ENCODE measurements at places on chromosomes 6 and 20.

DNA sequence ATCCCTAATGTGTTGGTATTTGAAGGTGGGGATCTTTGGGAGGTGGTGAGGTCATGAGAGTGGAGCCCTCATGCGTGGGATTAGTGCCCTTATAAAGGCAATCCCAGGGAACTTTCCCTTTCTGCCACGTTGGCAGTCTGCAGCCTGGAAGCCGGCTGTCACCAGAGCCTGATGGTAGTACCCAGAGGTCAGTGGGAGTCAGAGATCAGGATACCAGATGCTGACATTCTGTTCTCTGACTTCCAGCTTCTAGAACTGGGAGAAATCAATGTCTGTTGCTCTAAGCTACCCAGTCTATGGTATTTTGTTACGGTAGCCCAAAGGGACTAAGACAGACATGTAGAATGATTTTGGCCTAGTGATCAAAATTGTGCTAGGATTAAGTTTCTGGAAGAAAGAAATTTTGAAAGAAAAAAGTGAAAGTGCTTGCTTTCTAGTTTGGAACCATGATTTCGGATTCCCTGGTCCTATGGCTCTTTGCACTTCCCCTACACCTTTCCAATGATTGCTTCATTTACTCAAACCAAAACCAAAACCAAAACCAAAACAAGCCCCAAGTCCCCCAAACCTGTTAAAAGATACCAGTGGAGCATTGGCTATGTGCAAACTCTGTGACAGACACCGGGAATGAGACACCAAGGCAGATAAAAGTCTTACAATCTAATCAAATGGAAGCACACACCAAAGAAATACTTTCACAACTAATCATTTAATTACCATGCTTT, 173.7 kb upstream of the ZNF217 start:
- no peak for DNase-seq

- DNase-seq: peak; percentile 81
Measured at GRCh38 chr6:121549736-121550135, 114.3 kb downstream of the GJA1 start.

DNA sequence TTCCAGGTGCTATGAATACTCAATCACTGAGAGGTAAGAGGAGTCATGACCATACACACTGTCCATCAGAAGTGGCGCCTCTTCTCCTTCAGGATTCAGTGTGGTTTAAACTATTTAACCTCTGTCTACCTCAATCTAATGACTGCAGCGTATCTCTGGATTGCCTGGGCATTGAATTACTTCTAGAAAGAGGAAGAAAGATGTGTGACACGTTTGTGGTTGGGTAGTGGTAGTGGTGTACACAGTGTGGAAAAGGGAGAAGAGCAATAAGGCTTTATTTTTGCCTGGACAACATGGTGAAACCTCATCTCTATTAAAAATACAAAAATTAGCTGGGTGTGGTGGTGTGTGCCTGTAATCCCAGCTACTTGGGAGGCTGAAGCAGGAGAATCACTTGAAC, 38.0 kb upstream of the ECHDC1 start:
- no peak for DNase-seq

GRCh38 chr6:22300273-22300998, 3.6 kb upstream of the PRL start:
- DNase-seq: no peak

DNA sequence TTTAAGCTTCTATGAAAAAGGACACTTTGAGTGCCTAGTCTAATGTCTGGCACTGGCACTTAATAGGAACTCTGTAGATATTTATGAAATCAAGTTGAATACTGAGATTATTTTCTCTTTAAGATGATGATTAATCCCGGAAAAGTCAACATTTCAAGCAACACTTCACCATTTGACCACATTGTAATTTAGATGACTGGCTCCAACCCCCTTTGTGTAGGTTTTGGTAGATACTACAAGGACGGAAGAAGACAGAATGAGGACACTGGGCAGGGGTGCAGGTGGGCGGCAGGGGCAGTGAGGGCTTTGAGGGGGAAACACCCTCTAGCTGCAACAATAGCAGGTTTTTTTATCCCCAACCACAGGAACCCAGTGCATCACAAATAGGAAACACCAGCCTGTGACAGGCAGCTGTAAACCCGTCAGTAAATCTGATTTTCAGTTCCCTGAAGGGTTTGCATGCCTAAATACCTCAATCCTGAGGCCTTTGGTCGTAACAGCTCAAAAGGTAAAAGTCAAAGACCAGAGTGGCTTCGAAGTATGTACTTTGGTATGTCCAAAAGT, 4.6 kb downstream of the DTNBP1 start:
- DNase-seq: no peak

GRCh38 chr6:166911248-166911677, 45.1 kb downstream of the RNASET2 start:
- DNase-seq: no peak
